ENCODE measurements at places on chromosomes 2 and 18. TPM values are rescaled to one million over a fixed set of nuclear protein-coding genes. Genes with fewer than 3 reads are reported as not detected.

DNA sequence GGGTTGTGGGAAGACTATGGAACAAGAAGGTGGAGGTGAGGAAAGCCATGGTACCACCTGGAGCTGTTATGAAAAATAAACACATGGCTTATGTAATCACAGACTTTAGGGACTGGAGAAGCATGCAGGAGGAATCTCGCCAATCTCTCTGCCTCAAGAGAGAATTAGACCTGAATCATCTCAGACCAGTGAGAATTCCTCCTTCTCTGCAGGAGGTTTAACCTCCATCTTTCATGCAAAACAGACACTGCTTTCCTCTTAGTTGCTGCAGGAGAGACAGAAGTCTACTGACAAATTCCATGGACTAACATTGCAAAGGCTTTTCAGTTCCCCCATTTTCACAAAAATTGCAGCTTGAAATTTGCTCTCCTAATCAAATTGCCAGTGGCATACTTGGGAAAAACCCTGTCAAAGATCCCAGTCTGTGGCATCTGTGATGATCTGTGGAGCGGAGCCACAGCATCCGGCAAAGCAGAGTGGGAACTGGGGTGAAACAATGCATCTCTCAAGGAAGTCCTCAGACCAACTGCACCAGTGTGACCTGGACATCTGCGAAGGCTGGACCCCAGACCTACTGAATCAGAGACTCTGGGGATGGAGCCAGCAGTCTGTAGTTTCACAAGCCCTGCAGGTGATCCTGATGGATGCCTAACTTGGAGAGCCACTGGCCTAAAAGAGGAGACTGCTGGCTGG, 28.6 kb upstream of the NCKAP5 start:
- DNase-seq = no peak

- DNase-seq = no peak
Observed at GRCh38 chr18:61435064-61435652, 101.9 kb downstream of the CDH20 start.

FAM136A gene
- 24.7 TPM for total RNA-seq

DNA sequence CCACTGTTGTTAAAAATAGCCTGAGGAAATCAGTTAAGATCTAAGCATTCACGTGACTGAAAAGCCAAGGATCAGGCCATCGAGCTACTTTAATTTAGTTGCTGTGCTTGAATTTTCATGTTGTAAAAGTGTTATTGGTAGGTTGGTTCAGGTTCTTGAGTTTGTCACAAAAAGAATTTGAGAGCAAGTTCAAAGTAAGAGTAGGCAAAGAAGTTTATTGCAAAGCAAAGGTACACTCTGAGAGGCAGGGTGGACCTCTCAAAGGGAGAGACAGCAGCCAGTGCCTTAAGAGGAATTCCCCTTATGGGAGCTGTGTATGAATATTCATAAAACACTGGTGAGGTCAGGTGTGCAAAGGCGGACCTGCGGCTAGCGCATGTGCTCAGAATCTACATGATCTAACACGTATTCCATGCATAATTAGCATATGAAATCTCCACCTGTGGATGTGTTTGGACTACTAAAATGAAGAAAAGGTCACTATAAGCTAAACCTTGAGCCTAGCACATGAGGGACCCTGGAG, 236.5 kb downstream of the NDUFA10 start:
- DNase-seq = peak; percentile 48

DNA sequence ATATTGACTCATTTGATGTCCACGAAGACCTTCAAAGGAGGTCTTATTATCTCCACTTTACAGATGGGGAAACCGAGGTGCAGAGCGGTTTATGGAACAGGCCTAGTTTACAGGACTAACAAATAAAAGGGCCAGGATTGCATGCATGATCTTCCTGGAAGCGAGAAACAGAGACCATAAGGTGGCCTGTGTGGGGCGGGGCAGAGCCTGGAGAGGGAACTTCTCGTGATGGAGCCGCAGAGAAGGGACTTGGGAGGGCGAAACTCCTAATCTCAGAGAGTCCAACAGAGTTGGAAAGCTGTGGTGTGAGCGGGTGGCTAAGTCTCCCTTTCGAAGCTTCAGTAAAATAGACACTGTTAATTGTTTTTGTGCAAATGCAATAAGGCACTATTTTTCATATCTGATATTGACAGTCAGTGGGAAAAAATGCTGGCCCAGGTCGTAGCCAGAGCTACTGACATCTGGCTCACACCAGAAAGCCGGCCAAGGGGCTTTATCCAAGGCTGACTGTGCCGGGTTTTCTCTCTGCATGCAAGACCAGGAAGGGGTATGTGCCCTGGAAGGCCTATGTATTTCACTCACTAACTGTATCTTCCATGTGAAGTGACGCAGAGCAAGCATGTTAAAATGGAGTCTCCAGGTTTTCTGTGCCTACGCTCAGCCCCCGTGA, 4.5 kb downstream of the INPP5D start:
- DNase-seq = peak; percentile 58

- DNase-seq = no peak
Observed at GRCh38 chr2:191617575-191617974, 60.4 kb upstream of the NABP1 start.

CRYGD gene
- not detected for total RNA-seq

- DNase-seq = no peak
Observed at GRCh38 chr2:70103531-70104061, 16.3 kb downstream of the PCBP1 start.

DNA sequence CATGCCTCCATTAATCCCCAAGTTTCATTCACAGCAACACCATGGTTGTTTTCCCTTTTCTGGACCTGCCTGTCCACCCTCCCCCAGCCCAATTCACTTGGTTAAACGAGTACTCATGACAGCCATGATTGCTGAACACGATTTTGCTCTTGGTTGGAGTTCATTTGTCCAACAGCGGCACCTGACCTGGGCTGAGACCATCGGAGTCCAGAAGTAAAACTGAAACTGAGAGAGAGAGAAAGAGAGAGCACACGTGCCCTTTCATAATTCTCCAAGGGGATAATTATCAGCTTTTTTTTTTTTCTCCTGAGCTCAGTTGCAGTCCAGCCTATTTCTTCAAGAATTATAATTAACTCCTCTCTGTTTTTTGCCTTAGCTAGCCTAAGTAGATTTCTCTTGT, 13.7 kb upstream of the KIF5C start:
- DNase-seq = no peak

RGPD3 gene
- total RNA-seq = 1.1 TPM
